ENCODE measurements at places on chromosomes 2 and 18.

DNA sequence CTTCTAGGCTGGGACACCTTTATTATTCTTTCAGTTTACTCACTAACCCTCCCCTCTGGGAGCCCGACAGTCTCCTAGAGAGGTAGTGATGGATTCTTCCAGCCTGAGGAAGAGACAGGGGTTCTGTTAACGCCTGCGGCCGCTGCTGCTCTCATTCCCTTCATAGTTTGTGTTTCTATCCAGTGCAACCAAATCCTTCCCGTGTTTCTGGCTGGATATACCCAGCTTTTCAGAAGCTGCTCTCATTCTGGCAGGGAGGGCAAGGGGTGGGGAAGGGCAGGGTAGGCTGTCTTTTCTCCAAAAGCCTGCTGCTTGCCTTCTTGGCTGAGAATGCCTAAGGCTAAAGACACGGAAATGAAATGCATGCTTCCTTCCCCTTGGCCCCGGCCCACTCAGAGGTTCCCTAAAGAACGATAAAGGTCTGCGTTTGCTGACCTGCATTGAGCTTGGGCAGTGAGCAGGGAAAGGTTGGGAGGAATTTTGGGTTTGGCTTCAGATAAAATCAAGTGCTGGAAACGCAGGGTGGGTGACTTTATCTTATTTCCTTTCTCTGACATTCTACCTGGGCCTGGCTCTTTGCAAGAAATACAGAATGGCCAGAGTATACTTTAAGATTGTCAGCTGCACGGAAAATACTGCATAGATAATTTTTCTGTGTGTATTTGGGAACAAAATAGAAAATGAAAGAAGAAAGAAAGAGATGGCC is 390.9 kb downstream of the NBAS start:
- peaks cover 35% of the 10 kb centered on the region for H3K36me3 ChIP-seq
- DNase-seq, result no peak
- no peak overlapping the region for H3K4me3 ChIP-seq
- H3K27me3 ChIP-seq, result no peaks in the 10 kb centered on the region
- H3K4me1 ChIP-seq, result no peaks in the 10 kb centered on the region

- no peaks in the 10 kb centered on the region for H3K4me1 ChIP-seq
- peaks cover 5% of the 10 kb centered on the region for H3K27me3 ChIP-seq
- no peak overlapping the region for H3K4me3 ChIP-seq
Measured at GRCh38 chr2:95356821-95357700, 45.4 kb upstream of the FAHD2A start.

- DNase-seq, result no peak
- H3K27ac ChIP-seq, result no peak overlapping the region
- H3K36me3 ChIP-seq, result no peaks in the 10 kb centered on the region
- H3K27me3 ChIP-seq, result no peaks in the 10 kb centered on the region
Measured at GRCh38 chr18:59802031-59802430, 97.8 kb upstream of the PMAIP1 start.

DNA sequence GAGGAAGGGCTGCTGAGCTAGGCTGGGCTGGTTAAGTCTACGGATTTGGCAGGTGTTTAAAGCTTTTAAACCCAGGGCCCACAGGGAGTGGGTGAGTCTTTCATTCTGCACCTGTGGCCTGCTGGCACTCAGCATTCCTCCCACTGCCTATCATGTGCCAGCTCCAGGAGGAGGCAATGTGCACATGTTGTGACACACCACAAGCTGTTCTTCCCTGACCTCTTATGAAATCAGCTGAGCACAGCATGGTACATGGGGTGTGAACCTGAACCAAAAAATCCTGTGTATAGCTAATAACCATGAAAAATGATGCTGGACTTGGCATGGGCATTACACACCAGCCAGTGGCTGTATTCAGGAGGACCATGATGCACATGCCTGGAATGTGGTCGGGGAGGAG is 297.9 kb upstream of the MMADHC start:
- no peaks in the 10 kb centered on the region for H3K36me3 ChIP-seq
- no peak overlapping the region for H3K27ac ChIP-seq
- H3K4me3 ChIP-seq, result no peak overlapping the region
- no peak for DNase-seq

- no peaks in the 10 kb centered on the region for H3K36me3 ChIP-seq
- DNase-seq, result no peak
- H3K27me3 ChIP-seq, result peaks cover 12% of the 10 kb centered on the region
- H3K4me1 ChIP-seq, result no peaks in the 10 kb centered on the region
- H3K27ac ChIP-seq, result no peak overlapping the region
Measured at GRCh38 chr2:130920415-130921163, 83.9 kb downstream of the ARHGEF4 start.

DNA sequence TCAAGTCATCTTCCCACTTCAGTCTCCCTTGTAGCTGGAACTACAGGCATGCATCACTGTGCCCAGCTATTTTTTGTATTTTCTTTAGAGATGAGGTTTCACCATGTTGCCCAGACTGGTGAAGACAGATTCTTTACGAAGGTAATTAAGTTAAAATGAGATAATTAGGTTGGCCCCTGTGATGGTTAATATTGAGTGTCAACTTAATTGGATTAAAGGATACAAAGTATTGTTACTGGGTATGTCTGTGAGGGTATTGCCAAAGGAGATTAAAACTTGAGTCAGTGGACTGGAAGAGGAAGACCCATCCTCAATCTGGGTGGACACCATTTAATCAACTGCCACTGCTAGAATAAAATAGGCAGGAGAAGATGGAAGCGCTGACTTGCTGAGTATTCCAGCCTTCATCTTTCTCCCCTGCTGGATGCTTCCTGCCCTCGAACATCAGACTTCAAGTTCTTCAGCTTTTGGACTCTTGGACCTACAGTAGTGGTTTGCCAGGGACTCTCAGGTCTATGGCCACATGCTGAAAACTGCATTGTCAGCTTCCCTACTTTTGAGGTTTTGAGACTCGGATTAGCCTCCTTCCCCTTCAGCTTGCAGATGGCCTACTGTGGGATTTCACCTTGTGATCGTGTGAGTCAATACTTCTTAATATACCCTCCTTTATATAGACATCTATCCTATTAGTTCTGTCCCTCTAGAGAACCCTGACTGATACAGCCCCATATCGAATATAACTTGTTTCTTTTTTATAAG is 269.1 kb downstream of the TMX3 start:
- no peaks in the 10 kb centered on the region for H3K4me1 ChIP-seq
- H3K4me3 ChIP-seq, result no peak overlapping the region
- DNase-seq, result no peak
- H3K27ac ChIP-seq, result no peak overlapping the region
- H3K27me3 ChIP-seq, result no peaks in the 10 kb centered on the region
- no peaks in the 10 kb centered on the region for H3K36me3 ChIP-seq

DNA sequence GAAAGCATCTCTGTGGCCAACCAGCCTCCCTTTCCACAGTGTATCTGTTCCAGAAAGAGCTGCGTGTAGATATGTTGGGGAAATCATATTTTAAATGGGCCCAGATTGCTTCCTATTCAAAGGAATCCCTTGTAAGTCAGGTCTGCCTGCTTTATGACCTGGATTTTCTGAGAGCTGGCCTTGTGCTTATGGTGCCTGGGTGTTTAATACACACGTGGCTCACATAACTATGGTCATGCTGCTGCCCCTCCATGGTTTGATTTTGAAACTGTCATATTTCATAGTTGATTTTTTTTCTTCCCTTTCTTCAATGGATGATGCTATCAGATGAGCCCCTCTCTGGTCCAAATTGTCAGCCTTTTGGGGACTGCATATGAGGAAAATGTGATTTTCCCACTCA is 111.5 kb upstream of the CNGA3 start:
- no peak overlapping the region for H3K27ac ChIP-seq
- no peak for DNase-seq
- H3K4me1 ChIP-seq, result no peaks in the 10 kb centered on the region
- H3K4me3 ChIP-seq, result no peak overlapping the region

DNA sequence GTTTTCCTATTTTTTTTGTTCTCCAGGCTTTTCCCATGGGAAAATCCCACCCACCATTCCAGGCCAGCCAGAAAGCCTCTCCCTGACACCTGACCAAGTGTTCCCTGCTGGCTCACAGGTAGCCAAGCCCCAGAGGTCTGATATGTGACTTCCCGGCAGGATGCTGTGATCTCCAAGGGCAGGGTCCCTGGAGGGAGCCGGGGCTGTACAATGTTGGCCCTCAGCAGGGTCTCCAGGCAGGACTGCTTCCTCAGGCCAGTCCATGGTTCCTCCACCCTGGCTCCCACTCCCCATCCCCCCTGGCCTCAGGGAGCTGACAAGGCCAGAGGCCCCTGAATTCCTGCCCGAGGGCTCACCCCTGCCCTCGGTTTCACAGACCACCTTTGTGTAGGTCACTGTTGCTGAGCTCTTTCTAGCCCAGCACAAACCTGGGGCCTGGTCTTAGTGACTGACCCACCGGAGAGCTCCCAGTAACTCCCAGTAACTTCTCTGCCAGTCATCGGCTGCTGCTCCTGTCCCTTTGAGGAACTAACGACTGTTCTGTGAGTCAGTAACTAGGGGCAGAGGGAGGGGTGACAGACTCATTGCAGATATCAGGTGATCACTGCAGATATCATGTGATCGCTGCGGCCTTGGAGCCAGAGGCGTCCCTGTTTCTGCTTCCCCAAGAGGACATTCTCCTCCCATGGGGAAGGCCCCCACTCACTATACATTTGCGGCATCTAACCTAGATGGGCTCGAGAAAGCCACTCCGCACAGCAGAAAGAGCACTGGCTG is 38.7 kb downstream of the SDC1 start:
- no peak overlapping the region for H3K4me3 ChIP-seq
- no peak overlapping the region for H3K27ac ChIP-seq
- H3K27me3 ChIP-seq, result peaks cover 18% of the 10 kb centered on the region
- H3K4me1 ChIP-seq, result no peaks in the 10 kb centered on the region
- no peak for DNase-seq

GRCh38 chr2:74845217-74845751 is 11.4 kb downstream of the HK2 start:
- H3K36me3 ChIP-seq, result no peaks in the 10 kb centered on the region
- H3K4me3 ChIP-seq, result peak overlapping the region; percentile 44
- no peak overlapping the region for H3K27ac ChIP-seq
- peaks cover 73% of the 10 kb centered on the region for H3K4me1 ChIP-seq
- H3K27me3 ChIP-seq, result no peaks in the 10 kb centered on the region
- DNase-seq, result no peak

DNA sequence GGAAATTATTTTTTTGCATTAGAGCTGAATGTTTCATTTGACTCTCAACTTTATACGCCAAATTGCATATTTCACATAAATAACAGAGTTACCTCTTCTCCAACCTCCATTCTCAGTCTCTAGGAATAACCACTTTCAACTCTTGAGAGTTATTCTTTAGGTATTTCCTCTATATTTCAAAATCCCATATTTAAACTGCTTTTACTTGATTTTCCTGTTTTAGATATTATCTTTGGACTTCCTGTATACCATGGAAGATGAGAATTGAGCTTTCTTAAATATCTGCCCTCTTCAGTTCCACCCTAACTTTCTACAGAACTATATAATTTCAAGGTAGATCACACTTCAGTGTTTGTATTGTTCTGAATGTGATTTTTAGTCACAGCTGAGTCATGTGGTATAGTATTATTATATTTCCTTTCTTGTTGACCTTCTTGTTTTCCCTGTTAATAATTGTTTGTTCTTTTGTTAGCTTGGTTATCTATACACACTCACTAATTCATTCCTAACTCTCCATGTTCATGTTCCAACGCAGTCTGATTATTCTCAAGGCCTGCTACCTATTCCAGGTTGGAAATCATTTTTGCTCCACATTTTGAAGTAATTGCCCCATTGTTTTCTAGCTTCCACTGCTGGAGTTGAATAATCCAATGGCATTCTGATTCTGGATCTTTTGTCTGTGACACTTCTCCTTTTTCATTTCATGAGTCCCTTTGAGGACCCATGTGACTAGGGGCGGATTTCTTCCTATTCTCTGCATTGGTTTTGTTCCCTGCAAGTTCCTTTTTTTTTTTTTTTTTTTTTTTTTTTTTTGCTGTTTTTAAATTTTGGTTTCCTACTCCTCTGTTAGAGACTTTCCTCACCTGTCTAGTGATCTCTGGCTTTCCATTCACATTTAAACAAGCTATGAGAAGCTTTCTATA is 156.8 kb upstream of the RBMS1 start:
- H3K4me1 ChIP-seq, result peaks cover 6% of the 10 kb centered on the region
- H3K36me3 ChIP-seq, result no peaks in the 10 kb centered on the region
- DNase-seq, result no peak
- H3K27ac ChIP-seq, result no peak overlapping the region
- H3K27me3 ChIP-seq, result no peaks in the 10 kb centered on the region
- no peak overlapping the region for H3K4me3 ChIP-seq

DNA sequence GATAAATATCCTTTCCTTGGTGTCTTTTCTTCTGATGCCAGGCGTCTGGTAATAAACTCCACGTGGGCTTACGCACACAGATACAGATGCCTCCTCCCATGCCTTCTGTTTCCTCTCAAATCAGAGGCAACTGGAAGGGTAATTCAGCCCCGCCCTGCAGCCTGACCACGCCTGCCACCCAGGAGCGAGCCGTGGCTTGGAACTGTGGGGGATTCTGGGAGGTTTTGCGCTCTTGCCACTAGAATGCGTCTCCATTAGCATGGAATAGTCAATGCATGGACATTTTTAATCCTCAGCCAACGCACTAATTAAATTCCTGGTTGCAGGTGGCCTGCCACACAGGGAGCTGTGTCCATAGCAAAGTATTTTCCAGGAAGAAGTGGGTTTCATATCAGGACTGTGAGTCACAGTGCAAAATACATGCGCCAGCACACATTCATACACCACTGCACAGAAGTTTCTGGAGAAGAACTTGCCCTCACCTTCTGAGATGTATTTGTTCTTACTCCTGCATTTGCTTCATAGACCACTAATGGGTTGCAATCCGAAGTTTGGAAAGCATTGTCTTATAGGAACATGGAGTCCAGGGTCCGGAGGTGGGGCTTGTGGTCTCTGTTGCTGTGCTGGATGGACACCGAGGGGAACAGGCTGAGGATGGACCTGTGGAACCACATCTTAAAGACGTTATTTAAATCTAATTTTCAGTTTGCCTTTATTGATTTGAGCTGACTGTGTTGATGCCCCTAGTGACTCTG is 151.4 kb downstream of the LDLRAD4 start:
- H3K27me3 ChIP-seq, result no peaks in the 10 kb centered on the region
- H3K36me3 ChIP-seq, result no peaks in the 10 kb centered on the region
- H3K27ac ChIP-seq, result no peak overlapping the region
- DNase-seq, result no peak

DNA sequence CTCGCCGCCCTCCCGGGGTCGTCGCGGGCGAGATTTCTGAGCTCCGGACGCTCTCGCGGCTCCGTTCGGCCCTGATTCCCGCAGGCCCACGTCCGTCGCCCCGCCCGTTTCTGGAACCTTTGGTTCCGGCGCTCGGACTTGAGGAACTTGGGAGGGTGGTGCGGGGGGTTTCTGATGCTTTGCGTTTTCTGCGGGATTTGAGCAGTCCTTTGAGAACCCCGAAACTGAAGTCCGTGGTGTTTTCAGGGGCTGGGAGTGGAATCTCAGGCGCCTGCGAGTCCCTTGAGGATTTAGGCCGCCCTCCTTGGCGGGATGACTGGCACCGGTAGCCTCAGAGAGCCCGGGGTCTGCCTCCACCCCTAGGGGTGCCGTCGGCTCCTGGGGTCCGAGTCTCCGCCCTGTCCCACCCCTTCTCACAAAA is 336 bp downstream of the THNSL2 start:
- no peaks in the 10 kb centered on the region for H3K36me3 ChIP-seq
- DNase-seq, result no peak
- H3K27me3 ChIP-seq, result no peaks in the 10 kb centered on the region
- peaks cover 9% of the 10 kb centered on the region for H3K4me1 ChIP-seq

Measured in naive B cell (primary cell).